ENCODE measurements at places on chromosomes 1 and 21.
A peak's percentile ranks its signal among the peaks of the same experiment; 100 is the strongest.

DNA sequence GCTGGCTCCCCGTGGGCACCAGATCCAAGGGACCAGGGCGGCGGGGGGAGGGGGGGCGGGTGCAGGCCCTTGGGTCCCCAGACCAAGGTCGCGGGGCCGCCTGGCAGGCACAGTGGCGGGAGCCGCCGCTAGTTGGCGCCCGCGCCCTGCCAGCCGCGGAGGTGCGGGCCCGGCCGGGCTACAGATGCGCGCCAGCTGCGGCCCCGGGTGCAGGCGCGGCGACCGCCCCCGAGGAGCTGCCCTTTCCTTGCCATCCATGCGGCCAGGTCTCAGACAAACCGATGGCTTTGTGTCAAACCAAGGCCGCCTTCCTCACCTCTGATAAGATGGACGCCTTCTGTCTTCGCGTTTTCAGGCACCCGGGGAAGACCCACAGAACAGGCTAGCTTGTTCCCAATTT lies 2.2 kb upstream of the RUNX3 start:
- peak; percentile 67 for DNase-seq

GRCh38 chr1:156497743-156498431 lies 2.7 kb downstream of the MEF2D start:
- no peak for DNase-seq

DNA sequence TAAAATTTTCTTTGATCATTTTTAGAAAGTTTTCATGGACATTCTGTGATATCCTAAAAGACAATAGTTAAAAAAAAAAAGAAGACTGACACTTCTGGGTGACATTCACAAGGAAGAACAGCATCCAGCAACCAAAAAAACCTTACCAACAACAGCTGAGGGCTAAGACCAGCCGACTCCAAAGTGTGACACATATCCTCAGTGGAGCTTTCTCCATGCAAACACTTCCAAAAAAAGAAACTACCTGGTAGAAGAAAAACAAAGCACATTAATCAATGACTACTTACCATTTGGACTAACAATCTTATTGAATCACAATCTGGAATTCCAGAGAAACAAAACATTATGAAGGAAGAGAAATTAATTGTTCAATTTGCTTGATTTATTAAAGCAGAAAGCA lies 88.2 kb downstream of the IARS2 start:
- DNase-seq: no peak

DNA sequence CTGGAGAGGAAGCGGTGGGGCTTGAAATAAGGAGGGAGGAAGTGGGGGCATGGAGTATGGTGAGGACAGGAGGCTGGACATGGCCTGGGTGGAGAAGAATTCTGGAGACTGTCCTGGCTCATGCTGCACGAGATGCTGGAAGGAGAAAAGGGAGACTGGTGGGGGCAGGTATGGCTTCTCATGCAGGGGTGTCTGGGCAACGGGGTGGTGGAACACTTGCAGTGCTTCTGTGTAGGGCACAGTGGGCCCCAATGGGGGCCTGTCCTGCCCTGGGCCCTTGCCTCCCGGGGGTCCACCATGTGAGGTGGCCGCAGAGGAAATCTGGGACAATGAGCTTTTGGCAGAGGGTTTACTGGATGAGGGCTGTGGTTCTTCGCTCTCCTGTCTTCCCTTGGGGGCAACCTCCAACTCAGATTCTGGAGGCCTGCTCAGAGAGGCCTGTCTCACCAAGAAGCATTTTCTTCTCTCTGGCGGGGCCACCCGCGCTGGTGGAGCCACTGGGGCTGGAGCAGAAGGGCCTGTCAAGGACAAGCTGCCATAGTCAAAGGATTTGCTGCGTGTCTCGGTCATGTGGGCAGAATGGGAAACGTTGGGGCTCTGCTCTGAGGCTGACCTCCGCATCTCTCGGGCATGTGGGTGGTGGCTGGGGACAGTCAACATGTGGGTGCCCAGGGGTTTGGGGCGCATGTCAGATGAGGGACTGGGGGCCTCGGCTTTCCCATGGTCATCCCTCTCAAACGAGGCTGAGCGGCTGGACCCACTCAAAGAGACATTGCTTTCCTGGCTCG lies 96.9 kb upstream of the EDN2 start:
- DNase-seq: no peak

- DNase-seq: no peak
These were observed 6.3 kb upstream of the CD247 start for GRCh38 chr1:167524651-167525050.

DNA sequence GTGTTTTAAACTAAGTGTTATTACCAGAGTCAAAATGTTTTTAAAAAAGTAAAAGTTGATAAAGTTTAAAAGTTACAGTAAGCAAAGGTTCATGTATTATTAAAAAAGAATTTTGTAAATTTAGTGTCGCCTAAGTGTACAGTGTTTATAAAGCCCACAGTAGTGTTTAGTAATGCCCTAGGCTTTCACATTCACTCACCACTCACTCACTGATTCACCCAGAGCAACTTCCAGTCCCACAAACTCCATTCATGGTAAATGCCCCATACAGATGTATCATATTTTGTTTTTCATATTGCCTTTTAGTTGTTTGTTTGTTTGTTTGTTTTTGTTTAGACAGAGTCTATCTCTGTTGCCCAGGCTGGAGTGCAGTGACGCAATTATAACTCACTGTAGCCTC lies 353.8 kb upstream of the PTBP2 start:
- DNase-seq: no peak

- peak; percentile 66 for DNase-seq
These were observed 26.2 kb upstream of the EPHA2 start for GRCh38 chr1:16181887-16182719.

DNA sequence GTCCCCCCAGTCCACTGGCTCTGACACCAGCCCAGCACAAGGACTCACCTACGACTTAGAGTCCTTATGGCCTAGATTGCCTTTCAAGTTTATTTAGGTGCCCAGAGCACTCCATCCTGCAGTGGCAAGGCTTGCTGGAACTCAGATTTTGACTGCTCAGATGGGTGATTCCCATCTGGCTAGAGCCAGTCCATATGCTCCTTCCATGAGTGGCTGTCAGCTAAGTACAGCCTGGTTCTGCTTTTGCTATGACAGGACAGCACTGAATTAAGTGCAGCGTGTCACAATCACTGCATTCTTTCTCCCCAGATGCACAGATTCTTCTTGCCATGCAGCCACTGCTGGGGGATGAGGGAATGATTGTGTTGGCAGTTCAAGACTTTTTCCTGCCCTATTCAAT lies 43.8 kb downstream of the GPR52 start:
- no peak for DNase-seq

- DNase-seq: peak; percentile 19
These were observed 47.9 kb downstream of the LAMC1 start for GRCh38 chr1:183070923-183071618.

DNA sequence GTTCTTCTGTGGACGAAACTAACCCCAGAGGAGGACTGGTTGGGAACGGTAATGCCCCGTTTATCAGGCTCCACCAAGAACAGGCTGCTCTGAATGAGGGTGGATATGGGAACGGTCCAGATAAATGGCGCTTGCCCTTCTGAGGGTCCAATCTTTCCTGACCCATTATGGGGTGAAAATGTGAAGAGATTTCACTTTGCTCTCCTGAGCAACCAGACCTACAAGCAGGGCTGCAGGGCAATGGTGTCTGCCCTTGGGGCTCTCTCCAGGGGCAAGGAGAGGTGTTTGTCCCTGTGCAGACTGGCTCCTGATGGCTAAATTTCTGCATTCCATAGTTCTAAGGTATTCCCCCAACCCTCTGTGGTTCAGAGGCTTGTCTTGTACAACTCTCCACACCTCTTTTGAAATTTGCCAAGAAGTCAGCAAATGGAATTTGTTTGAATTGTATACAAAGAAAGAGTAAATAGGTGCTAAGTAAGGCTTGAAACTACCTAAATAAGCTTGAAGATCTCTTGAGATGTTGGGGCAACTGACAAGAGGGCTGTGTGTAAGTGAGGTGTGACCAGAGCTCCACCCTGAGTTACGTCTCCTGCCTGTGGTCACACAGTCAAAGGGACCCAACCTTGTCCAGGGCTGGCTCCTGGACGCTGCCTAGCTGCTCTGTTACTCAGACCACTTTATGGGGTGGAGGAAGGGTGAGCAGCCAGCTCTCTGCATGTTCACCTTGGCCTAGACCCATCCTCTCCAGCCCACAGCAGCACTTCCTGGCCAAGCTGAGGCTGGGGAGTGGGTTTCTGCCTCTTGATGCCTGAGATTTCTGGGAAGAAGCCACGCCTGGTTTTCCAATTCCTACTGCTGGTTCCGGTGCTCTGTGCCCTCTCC lies 24.8 kb downstream of the SLC2A1 start:
- no peak for DNase-seq

GRCh38 chr1:210536254-210536961 lies 207.7 kb downstream of the HHAT start:
- DNase-seq: no peak

- no peak for DNase-seq
These were observed 30.8 kb downstream of the FH start for GRCh38 chr1:241488739-241489138.

DNA sequence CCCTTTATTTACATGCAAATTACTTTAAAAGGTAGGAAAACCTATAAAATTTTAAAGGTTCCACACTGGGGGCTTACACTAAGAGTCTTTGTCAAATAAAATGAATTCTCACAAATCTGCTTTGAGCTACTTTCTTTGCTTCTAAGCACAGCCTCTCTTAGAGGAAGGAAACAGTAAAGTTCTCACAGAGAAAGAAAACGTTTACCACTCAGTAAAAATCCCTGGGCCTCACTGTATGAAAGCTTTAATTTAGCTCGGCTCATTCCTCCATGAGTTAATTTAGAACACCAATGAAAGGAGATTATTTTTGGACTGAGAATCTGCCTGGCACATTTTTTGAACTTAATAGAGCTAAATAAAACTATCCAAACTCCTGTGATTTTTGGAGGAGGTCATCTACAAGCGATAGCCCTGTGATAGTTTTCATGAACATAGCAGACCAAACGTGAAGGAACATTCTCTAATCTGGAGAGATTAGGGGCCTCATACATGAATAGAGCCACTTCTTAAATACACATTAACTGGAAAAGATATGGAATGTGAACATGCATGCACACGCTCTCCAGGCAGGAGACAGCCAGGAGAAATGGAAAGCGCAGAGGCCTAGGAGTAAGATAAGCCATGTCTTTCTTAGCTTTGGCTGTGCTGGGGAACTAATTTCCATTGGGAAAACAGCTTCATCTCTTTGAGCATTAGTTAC lies 32.8 kb downstream of the PRRX1 start:
- DNase-seq: no peak

DNA sequence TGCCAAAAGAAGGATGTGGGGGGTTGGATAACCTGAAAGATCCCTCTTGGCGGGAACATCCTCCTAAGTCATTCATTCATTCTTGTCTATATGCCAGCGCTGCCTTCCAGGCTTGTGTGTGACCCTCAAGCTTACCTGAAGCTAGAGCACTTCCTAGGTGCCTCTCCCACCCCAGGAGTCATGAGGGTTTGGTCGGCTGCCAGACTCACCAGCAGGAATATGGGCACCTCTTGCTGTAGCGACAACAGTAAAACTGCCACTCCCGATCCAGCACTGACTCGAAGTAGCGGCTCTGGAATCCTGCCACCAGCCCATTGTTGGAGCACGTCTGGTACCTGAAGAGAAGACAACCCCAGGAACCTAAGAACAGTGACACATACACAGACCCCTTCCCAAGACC lies 15.0 kb downstream of the DPT start:
- DNase-seq: no peak

- no peak for DNase-seq
These were observed 88.9 kb downstream of the TRABD2B start for GRCh38 chr1:47908258-47908657.

DNA sequence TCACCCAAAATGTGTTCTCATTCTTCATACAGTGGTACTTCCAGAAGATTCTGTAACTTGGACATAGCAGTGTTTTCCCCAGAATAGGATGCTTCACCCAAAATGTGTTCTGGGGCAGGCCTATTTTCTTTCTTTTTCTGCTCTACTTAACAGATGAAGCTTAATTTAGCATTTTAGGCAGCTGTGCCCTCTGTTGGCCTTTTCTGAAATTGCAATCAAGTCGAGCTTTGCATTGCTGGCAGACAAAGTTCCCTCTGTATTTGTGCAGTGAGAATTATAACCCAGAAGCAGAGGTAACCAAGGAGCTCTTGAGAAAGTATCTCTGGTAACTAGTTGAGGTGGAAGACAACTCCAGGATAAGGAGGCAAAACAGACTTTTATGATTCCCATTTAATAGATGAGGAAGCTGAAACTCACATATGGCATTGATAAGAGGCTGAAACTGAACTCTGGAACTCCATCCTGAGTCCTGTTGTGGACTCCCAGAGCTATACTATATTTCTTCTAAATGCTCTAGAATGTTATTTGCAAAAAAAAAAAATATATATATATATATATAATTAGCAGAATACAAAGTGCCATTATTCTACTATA lies 50.3 kb upstream of the L1TD1 start:
- peak; percentile 12 for DNase-seq

DNA sequence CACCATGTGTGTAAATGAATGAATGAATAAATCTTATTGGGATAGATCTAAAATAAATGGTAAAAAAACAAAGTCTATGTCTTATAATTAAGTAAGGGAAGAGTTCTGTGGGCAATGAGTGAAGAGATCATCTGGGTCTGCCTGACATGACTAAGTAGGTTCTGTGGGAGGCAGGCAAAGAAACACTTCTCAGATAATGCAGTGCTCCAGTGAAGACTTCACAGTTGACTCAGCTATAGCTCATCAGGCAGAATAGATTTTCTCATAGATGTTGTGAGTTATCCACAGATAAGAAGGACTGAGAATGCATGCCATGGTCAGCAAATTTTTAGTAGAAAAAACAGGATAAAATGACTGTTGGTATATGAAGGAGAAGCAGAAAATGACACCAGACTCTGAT lies 12.4 kb downstream of the KRTAP22-2 start:
- DNase-seq: no peak

DNA sequence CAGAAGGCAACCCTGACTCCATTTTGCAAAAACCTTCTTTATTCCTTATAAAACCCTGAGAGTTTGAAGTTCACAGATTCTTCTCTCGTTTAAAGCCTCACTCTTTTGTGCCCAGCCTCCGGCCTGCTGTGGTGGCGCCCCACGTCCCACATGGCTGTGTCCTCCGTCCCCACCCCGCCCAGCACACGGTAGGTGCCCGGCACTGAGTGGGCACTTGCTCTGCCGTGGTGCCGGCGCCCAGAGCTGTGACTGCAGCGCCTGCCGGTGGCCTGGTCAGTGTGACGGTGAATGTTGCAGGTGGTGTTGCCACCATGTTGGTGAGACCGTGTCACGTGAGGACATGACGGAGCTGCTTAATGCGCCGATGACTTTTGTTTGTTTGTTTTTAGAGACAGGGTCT lies 9.4 kb downstream of the ATAD3A start:
- no peak for DNase-seq

- DNase-seq: no peak
These were observed 126.7 kb downstream of the CDC42BPA start for GRCh38 chr1:227191607-227192006.

GRCh38 chr1:1664941-1665814 lies 6.4 kb upstream of the CDK11B start:
- DNase-seq: no peak

- no peak for DNase-seq
These were observed 339.5 kb upstream of the C1orf87 start for GRCh38 chr1:60413091-60413490.

Measured in H54 (cell line).